ENCODE measurements at places on chromosomes 16 and 17.

- DNase-seq, result no peak
Observed at GRCh38 chr16:78703936-78704335, 604.5 kb downstream of the WWOX start.

DNA sequence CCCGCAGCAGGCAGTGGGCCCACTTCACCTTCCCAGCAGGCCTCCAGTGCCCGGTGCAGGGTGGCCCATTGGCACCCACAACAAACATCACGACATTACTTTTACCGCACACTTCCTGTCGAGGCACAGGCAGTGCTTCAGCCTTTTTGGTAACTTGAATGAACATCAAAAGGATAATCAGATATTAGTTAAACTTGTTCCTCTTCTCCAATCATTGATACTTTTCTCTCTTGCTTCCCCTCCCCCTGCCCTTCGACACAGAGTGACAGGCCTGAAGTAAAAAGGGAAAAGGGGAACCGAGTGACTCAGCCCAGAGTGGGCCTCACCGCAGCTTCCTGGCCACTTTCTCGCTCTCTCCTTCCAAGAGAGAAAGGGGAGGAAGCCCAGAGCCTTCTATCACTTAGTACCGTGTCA is 507.0 kb downstream of the MAF start:
- no peak for DNase-seq

DNA sequence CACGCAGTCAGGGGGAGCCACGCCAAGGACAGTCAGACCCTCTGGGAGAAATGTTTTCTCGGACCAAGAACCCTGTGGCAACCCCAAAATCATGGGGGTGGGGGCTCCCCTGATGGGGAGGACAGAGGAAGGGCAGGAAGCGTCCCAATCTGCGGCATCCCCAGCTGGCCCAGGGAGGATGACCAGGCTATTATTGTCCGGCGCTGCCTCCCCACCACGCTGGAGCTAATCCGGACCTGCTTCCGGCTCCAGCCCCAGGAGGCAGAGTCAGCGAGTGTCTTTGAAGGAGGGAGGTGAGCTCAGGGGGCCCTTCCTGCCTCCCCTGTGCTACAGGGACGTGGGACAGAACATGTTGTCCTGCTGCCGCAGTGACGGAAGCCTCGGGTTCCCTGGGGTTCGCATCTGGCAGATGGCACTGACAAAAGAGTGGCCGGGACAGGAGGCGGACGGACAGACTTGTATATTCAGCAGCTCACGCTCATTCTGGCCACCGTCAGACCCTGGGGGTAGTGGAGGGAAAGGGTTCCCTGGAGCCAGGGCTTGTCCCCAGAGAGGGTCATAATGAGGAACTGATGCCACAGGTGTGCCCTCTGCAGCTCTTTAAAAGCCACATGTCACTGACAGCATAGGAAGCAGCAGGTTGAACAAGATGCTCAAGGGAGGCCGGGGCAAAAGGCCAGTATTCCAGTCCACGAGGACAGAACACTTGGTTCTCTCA is 54.3 kb upstream of the CDC42EP4 start:
- DNase-seq, result no peak

- DNase-seq, result no peak
Observed at GRCh38 chr17:4531988-4532736, 23.0 kb downstream of the MYBBP1A start.

DNA sequence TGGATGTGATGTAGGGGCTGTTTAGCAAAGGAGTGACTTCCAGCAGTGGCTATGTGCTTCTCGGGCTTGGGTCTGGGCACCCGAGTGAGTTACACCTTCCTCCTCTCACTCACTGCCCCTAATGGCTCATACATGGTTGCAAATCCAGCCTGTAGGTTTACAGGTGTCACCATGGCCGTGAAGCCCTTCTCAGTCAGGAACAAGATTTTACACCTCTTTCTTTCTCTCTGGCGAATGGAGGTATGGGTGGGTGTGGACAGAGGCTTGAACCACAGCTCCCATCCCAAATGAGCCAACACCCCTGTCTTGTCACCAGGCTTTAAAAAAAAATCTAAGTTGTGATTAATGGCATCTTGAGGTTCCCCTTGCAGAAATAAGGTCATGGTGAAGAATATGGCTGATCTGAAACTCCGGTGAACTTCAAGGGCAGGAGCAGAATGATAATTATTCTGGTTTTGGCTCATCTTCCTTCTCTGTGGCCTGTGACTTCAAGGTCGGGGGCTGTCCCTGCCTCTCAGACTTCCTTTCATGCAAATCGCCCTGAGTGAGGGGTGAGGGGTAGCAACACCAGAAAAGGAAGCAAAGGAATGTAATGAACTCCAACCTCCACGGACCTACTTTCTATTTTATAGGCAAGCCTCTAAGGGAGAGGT is 331.2 kb downstream of the MAF start:
- DNase-seq, result no peak

- DNase-seq, result no peak
Observed at GRCh38 chr17:75652341-75652740, 14.6 kb downstream of the RECQL5 start.

- no peak for DNase-seq
Observed at GRCh38 chr16:81632392-81633146, 146.5 kb upstream of the PLCG2 start.

GRCh38 chr16:1436731-1437355 is 6.0 kb downstream of the PERCC1 start:
- DNase-seq, result no peak

GRCh38 chr17:55911186-55911585 is 160.3 kb downstream of the PCTP start:
- no peak for DNase-seq

- no peak for DNase-seq
Observed at GRCh38 chr16:85164838-85165516, 52.7 kb upstream of the CIBAR2 start.
